GM12865 (cell line): ENCODE measurements at places on chromosomes 7 and 10.
A peak's percentile ranks its signal among the peaks of the same experiment; 100 is the strongest.

GRCh38 chr10:63553031-63553430, 31.8 kb downstream of the REEP3 start:
- DNase-seq, result no peak

- DNase-seq, result no peak
Measured at GRCh38 chr7:106443156-106443555, 158.4 kb upstream of the NAMPT start.

GRCh38 chr10:7239312-7239985, 171.4 kb downstream of the SFMBT2 start:
- DNase-seq, result peak; percentile 49

DNA sequence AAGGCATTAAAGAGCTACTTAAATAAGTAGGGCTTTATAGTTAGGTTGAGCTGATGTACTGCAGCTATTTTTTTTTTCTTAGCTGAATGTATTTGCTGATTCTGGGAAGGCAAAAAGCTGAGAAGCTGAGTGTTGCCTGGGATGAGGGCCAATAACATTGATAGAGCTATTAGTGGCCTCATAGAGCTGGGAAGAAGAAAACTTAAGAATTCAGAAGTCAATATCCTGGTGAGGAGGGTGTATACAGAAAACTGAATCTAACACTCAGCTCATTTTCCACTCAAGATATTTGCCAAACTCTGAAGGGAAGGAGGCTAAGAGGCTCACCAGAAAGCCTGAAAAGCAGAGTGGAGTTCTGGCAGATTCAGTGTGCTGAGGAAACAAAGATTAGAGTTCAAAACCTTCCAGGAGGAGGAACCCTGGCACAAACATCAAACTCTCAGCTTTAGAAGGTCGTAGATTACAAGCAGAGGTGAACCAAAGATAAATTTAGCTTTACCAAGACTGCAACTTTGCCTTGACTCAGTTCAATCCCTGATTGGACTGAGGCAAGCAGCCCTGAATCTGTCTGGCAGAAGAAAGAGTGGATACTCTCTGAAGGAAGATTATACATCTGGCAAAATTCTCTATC, 11.3 kb downstream of the PPP1R3C start:
- DNase-seq, result no peak

DNA sequence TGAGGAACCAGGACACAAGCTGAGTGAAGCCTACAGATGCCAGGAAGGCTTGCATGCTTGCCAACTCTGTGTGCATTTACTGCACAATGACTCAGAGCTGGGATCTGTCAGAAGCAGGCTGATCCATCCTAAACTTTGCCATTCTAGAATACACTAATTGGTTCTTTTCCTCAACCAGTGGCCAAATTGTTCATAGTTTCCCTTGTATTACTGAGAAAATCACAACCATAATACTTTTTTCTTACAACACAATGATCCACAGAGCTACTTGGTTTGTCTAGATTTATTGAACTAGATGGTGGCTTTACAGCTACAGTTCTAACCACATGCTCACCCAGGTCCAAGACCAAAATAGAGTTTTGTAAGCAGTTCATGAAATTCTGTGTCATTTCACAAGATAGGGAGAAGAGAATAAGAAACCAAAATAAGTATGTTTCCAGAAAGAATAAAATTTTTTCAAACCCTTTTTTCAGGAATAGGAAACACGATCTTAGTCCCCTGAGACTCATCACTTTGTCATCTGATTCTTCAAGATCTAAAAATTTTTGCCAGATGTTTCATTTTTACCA, 21.0 kb upstream of the LRRC17 start:
- DNase-seq, result no peak

DNA sequence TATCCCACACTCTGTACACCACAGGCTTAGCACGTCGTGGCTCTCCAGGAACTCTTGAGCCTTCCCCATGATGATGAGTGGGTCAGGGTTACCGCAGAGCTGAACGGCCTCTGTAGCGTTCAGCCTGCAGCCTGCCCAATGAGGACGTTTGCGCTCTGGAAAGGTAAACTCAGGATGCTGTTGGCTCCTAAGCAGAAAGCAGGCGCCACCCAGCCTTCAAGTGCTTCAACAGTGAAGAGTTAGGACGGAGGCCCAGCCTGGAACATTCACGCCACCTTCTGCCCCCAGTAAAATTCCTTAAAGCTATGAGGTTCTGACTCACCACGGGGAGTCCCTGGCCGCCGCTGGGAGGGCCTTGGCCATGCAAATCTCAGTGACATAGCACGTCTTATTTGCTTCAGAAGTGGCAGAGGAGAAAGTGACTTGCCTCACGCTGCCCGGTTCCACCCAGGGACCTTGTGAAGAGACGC, 161.5 kb upstream of the SH2B2 start:
- peak; percentile 82 for DNase-seq

- DNase-seq, result no peak
Measured at GRCh38 chr7:132221356-132221755, 354.9 kb downstream of the PLXNA4 start.

- DNase-seq, result no peak
Measured at GRCh38 chr10:56662765-56663447, 301.8 kb upstream of the ZWINT start.

DNA sequence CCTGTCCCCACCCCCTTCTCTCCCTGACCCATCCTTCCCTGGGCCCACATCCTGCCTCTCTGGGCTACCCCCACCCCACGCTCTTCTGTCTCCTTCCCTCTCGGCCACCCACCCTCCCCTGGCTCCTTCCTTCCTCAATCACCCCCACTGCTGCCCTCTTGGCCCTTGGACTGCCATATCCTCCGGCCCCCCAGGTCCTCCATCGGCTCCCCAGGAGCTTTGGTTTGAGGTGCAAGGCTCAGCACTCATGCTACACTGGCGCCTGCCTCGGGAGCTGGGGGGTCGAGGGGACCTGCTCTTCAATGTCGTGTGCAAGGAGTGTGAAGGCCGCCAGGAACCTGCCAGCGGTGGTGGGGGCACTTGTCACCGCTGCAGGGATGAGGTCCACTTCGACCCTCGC, 10.9 kb downstream of the EPHB6 start:
- DNase-seq, result no peak

DNA sequence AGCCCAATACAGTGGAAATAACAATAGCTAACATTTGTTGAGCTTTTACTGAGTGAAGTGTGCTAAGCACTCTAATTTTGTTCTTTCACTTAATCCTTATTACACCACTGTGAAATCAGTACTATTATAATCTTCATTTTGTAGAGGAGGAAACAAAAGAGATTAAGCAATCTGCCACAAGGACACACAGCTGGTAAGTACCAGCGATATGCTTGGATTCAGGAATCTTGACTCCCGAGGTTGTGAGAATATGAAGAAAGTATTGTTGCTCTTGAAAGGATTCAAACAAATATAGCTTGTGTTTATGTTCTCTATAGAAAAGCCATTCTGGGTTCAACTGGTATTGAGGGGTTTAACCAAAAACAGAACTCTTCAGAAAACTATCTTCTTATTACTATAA, 93.7 kb upstream of the HECTD2 start:
- DNase-seq, result no peak

DNA sequence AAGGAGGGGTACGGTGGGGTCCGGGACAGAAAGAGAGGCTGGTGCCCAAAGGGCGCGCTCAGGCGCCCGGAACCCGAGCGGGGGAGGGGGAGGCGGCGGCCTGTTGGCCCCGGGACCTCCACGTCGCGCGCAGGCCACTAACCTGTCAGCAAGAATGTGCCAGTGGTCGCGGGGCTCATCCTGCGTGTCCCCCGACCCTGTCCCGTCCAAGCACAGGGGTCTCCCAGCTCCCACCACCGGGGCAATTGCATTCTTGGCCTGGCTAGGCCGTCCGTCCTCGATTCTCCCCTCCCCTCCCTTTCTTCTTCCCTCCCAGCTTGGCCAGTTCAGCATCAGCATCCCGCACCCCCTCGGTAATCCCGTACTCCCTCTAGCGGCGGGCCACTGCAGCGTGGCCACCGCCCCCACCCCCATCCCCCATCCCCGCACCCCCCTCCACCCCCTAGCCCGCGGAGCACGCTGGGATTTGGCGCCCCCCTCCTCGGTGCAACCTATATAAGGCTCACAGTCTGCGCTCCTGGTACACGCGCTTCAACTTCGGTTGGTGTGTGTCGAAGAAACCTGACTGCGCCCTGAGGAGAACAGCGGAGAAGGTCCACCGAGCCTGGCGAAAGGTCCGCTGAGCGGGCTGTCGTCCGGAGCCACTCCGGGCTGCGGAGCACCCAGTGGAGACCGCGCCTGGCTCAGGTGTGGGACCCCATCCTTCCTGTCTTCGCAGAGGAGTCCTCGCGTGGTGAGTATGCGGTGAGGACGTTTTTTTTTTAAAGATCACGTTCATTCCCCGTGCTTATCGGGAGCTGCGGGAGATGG, at the start of gene SGCE:
SGCE (minus strand) TSS at position 286 of the 810 bp plus-strand sequence; CDS start at position 251, 35 bp downstream.
- peak; percentile 89 for DNase-seq

DNA sequence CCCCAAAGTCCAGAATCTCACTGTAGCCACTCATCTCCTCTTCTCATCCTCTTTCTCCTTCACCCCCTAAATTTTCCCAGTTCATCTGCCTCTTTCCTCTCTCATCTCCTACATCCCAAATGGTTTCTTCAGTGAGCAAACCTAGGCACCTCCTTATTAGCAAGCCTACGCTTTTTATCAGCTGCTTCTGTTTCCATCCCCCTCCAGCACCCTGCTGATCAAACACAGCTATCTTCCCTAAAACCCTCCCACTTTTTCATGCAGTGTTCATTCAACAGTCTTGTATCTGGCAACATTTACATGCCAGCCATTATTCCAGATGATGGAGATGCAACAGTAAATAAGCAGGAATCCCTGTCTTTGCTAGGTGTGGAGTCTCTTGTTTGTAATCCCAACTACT, 3.3 kb upstream of the ABRAXAS2 start:
- no peak for DNase-seq

- DNase-seq, result no peak
Measured at GRCh38 chr7:23107781-23108180, 2.2 kb downstream of the KLHL7 start.

DNA sequence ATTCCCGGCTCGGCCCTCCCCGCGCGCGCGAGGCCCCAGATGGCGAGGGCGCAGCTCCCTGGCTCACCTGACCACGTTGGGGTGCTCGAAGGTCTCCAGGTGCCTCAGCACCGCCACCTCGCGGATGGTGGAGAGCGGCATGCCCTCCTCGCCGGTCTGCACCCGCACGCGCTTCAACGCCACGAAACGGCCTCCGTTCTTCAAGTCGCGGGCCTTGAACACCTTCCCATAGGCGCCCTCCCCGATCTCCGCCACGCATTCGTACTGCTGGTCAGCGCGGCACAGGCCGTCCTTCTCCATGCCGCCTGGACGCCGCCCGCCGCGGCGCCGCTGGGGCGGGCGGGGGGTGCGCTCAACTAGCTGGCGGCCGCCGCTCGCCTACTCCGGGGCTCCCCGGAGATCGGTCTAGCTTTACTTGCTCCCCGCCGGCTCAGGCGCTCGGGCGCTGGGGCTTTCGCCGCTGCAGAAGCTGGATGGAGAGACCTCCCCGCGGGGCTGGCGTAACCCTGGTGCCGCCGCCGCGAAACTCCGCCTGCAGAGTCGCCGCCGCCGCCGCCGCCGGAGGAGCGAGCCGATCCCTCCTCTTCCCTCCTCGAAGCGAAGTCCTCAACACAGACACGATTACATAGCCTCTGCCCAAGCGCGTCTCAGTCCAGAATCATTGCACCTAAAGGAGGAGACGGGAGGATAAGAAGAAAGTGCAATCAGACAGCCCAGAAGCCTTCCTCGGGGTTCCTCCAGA, 3.2 kb downstream of the CDK6 start:
- DNase-seq, result peak; percentile 93

GRCh38 chr10:73093922-73094850, 2.5 kb downstream of the P4HA1 start:
- peak; percentile 34 for DNase-seq

DNA sequence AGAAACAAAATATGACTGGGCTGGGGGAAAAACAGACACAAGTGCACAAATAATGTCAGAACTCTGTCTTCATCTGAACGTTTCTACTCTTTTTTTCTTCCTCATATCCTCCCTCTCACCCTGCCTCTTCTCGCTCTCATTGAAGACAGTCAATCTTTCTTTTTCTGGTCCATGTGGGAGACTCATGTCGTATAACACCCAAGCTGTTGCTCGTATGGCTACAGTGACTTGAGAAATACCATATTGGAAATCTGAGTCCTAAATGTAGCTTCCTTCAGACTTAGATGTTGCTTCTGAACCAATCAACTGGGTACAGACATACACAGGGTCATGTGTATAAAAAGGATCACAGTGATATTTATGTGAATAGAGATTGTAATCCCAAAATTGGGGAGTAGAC, 579.8 kb upstream of the CELF2 start:
- DNase-seq, result no peak

- DNase-seq, result no peak
Measured at GRCh38 chr7:28312948-28313347, 99.4 kb upstream of the CREB5 start.

DNA sequence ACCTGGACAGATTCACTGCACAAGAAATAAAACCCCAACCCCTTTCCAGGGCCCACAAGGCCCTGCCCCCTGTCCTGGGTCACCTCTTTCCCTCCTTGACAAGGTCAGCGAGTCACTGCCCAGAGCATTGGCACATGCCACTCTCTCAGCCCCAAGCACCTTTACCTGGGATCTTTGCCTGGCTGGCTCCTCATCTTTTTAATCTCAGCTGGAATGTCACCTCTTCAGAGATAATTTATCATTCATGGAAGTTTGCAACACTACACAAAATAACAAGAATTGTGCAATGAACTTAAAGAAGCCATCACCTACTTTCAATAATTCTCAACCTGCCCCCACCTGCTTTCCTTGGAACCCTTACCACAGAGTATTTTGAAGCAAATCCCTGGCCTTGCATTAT, 19.2 kb downstream of the ANTXRL start:
- DNase-seq, result no peak

- DNase-seq, result no peak
Measured at GRCh38 chr7:55438757-55439525, 73.8 kb downstream of the LANCL2 start.

DNA sequence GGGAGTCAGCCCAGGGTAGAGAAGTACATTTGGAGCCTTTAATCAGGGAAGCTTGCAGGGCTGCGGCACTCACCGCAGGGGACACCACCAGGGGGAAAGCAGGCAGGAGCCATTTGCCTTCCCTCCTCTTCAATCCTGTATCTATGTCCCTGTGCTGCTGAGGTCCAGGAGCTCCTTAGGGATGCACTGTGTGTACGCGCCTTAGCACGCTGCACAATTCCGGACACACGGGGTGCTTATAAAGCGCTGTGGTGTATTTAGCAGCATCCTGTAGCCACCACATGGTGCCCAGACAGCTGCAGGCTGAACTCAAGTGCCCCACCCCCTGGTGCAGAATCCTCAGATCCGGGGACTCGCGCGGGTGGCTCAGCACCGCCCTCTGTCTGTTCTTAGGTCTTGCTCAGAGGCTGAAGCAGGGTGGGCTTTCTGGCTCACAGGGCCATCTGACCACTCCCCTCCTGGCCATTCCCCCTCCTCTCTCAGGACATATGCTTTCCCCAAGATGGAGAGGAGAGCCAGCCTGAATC, 421.4 kb downstream of the SDK1 start:
- no peak for DNase-seq

GRCh38 chr7:119943942-119944600, 328.9 kb upstream of the KCND2 start:
- no peak for DNase-seq

GRCh38 chr7:84447636-84448293, 253.2 kb upstream of the SEMA3A start:
- DNase-seq, result no peak

GRCh38 chr10:72790216-72790990, 98.5 kb downstream of the MCU start:
- no peak for DNase-seq

- peak; percentile 37 for DNase-seq
Measured at GRCh38 chr7:88401009-88401623, 94.4 kb upstream of the STEAP4 start.

GRCh38 chr7:25037325-25037724, 57.3 kb upstream of the OSBPL3 start:
- no peak for DNase-seq
